ENCODE measurements at places on chromosomes 13 and 19.

DNA sequence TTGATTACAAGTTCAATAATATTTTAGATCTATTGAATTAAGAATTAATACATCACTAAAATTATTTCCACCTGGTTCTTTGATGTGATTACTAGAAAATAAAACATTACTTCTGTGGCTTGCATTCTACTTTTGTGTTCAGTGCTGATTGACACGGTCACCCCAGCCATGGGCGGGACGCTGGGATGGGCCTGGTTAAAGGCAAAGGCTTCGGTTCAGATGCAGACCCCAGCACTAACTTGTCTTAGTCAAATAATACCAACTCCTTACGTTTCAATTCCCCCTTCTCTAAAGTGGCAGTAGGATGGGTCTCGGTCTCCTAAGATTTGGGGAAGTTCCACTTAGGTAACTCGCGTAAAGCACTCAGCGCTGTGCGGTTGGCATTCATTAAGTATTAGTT is 144.9 kb downstream of the URI1 start:
- no peak for DNase-seq

GRCh38 chr13:46810440-46810839 is 13.5 kb upstream of the ESD start:
- DNase-seq: no peak

GRCh38 chr13:59665732-59666131 is 498.0 kb downstream of the DIAPH3 start:
- no peak for DNase-seq

DNA sequence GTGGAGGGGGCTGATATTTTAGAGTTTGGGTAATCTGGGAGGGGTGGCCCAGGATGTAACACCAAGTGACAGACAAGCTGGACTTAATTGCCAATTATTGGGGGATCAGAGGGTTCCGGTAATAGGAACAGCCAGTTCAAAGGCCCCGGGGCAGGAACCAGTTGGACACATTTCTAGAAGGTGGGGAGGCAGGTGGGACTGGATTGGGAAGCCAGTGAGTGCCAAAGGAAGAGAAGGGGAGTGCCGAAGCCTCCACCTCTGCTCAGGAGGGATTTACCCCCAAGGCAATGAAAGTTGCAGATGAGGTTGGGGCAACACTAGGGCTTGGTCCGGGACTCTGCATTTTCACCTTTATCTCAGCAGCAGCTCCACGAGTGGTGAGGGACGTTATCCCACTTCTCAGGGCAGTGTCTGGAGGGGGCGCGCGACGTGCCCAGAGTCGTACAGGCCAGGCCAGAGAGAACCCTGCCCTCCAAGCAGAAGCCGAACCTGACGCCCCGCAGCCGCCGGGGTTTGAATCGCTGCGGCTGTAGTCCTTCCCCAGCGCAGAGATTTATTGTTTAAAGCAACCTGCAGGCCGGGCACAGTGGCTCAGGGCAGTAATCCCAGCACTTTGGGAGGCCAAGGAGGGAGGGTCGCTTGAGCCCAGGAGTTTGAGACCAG is 5.7 kb upstream of the JUND start:
- DNase-seq: no peak

DNA sequence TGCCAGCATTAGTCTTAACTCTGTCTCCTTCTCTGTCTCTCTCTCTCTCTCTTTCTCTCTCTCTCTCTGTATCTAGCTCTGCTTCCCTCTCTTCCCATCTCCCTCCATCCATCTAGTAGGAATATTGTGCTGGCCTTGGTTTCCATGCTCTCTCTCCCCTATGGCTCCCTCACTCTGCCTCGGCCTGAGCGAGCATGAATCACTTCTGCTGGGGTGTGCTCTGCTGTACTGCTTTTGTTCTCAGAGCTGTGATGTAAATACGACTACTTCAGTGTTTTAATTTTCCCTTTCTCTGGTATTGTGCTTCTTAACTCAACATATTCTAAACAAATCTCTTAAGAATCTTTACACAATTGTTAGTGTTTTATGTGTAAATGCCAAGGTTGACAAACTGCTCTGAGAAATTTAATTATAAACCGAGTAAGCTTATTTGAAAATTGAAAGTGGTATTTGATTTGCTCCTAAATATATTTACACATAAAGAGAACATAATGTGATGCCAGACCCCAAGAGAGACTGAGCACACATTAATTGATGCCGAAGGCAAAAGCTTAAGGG is 211.5 kb upstream of the KL start:
- no peak for DNase-seq

DNA sequence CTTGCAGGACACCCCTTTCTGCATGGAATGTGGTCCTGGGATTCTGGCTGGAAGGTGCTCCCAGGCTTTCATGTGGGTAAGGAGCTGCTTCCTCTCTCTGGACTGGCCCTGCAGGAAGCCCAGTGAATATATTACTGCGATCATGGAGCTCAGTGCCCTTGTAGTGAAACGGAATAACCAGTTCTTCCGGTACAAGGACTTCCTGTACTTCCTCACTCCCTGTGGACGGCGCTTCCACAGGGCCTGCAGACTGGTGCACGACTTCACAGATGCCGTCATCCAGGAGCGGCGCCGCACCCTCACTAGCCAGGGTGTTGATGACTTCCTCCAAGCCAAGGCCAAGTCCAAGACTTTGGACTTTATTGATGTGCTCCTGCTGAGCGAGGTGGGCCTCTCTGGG is 8.0 kb downstream of the CYP4F8 start:
- no peak for DNase-seq
